Stimulated activated CD8-positive, alpha-beta memory T cell treated with anti-CD3 and anti-CD28 coated beads, Interleukin-2, amount 100 ng/mL, for 48 hours (primary cell): ENCODE measurements at places on chromosomes 5 and 9.

DNA sequence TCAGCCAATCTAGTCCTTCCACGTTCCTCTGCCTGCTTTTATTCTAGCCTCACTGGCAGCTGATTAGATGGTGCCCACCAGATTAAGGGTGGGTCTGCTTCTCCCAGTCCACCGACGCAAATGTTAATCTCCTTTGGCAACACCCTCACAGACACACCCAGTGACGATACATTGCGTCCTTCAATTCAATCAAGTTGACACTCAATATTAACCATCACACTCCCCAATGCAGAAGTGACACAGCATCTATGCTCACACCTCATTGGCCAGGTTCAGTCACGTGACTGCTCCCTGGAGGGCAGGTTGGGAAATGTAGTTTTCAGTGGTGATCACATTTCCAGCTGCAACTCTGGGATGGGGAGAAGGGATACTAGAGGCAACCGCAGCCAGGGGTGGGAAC, 13.0 kb downstream of the SUSD3 start:
- DNase-seq = no peak

GRCh38 chr5:100574716-100575115, 39.5 kb downstream of the FAM174A start:
- no peak for DNase-seq

DNA sequence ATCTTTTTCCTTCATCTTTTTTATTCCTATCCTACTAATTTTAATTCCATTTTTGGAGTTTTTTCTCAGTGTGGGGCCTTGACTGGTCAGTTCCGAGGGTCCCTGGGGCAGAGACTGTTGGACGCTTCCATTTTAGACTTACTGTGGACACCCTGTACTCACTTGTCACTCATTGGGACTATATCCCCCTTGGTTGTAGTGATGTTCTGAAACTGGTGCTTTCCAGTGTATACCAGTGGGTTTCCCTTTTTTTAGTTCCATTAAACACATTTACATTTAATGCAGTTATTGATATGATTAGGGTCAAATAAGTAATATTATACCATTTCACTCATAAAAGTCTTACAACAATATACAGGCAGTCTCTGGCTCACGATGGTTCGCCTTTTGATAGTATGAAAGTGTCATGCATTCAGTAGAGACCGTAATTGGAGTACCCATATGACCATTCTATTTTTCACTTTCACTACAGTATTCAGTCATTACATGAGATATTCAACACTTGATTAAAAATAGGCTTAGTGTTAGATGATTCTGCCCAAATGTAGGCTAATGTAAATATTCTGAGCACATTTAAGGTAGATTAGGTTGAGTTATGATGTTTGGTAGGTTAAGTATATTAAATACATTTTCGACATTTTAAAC, 46.0 kb downstream of the CNOT6 start:
- no peak for DNase-seq

GRCh38 chr5:78287833-78288232, 6.7 kb downstream of the AP3B1 start:
- no peak for DNase-seq

DNA sequence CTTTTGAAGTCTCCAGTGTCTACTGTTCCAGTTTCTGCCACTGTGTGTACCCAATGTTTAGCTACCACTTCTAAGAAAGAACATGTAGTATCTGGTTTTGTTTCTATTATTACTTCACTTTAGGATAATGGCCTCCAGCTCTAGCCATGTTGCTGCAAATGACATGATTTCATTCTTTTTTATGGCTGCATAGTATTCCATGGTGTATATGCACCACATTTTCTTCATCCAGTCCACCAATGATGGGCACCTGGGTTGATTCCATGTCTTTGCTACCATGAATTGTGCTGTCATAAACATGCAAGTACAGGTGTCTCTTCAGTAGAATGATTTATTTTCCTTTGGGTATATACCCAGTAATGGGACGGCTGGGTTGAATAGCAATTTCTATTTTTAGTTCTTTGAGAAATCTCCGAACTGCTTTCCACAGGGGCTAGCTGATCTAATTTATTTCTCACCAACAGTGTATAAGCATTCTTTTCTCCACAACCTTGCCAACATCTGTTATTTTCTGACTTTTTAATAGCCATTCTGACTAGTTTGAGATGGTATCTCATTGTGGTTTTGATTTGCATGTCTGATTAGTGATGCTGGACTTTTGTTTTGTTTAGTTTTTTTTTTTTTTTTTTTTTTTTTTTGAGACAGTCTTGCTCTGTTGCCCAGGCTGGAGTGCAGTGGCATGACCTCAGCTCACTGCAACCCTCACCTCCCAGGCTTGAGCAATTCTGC, 68.9 kb downstream of the WDR41 start:
- no peak for DNase-seq
